Naive thymus-derived CD8-positive, alpha-beta T cell (primary cell): ENCODE measurements at places on chromosomes 11 and 22.

- no peak for DNase-seq
Measured at GRCh38 chr11:102254047-102254446, 63.2 kb upstream of the BIRC3 start.

- DNase-seq = no peak
Measured at GRCh38 chr22:38715176-38715764, 9.5 kb downstream of the GTPBP1 start.

DNA sequence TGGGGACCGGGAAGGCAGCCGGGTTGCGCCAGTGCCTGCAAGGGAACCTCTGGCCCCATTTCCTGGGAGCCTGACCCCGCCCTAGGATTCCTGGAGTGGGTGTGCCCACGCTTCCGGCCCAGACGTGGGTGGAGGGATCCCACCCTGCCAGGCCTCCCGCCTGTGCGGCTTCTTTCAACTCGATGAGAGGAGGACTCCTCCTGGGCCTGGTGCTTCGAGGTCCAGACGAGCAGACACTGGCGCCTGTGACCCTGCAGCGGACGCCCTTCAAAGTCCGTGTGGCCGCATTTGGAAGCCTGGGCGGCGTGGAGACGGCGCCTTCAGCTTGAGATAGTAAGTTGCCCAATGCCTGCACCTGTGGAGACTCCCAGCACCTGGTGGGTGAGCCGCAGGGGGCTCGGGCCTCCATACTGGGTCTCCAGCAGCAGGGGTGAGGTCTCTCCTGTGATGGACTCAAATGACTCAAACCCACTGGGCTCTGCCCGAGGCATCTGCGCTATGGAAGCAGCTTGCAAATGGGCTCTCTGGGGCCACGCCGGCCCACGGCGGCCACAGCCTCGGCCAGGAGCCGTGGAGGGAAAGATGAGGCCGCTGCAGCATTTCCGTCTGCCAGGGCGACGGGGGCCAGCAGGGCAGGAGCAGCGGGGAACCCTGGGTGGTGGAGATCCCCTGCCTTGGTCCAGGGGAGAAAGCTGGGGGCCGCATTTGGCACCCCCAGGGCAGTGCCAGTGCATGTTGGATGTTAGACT, 64.3 kb upstream of the PPARA start:
- DNase-seq = no peak

DNA sequence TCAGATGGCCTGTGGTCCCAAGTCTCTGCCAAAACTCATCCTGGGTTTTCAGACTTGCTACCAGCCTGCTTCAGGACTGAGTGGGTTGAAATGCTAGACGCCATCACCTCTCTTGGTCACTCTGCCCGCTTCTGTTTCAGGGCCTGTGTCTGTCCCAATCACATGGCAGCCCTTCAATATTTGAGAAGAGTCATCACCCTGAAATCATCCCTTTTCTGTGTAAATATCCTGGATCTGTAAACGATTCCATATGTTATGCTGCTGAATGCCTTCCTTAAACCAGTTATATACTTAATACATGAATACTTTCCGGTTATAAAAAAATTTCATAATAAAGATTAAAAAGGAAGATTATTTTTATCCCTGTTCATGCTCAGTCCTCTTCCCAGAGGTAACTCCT, 39.8 kb upstream of the TLCD5 start:
- no peak for DNase-seq

- no peak for DNase-seq
Measured at GRCh38 chr11:69395287-69395686, 86.2 kb upstream of the LINC01488 start.

GRCh38 chr11:11117730-11118129, 235.3 kb downstream of the CSNK2A3 start:
- no peak for DNase-seq

DNA sequence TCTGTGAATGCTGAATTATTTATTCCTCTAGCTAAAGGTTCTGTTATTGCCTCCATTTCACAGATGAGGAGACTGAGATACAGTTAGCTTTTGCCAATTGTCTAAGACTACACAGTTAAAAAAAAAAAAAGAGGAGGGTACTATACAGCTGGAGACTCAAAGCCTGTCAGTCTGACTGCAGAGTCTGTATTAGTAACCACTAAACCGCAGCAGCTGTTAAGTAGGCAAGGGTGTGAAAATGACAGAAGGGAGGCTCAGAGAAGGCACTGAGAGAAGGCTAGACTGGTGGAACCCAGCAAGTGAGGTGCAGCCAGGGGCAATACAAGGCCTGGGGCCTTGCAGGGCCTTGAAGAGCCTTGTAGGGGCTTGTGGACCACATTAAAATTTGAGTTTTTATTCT, 181.2 kb downstream of the CSNK2A3 start:
- DNase-seq = peak; percentile 31

GRCh38 chr22:39266398-39267030, 21.7 kb upstream of the PDGFB start:
- DNase-seq = no peak

DNA sequence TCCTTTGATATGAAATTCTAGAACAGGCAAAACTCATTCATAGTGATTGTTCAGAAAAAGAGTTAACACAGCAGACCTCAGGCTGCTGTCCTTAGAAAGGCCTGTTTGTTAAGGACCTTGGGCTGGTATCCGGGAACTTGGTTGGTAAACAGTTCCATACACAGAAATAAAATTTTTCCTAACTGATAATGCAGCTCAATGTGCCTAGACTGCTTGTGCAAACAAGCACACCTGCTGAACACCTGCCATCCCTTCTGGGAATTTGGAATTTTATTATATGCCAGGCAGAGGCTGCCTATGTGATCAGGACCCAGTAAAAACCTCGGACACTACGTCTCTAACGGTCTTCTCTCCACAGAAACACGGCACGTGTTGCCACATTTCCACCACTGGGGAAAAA, 11.5 kb downstream of the THAP12 start:
- no peak for DNase-seq

DNA sequence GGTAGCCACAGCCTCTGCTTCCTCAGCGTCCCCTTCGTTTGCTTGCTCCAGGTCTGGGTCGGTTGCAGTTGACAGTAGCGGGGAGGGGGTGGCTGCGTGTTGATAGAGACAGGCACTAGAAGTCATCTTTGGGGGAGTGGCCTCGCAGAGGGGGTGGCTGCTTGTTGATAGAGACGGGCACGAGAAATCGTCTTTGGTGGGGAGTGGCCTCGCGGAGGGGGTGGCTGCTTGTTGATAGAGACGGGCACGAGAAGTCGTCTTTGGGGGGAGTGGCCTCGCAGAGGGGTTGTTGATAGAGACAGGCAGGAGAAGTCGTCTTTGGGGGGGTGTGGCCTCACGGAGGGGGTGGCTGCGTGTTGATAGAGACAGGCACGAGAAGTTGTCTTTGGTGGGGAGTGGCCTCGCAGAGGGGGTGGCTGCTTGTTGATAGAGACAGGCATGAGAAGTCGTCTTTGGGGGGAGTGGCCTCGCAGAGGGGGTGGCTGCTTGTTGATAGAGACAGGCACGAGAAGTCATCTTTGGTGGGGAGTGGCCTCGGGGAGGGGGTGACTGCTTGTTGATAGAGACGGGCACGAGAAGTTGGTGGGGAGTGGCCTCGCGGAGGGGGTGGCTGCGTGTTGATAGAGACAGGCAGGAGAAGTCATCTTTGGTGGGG, 328.3 kb downstream of the TBC1D22A start:
- peak; percentile 40 for DNase-seq

- DNase-seq = no peak
Measured at GRCh38 chr11:134661660-134662059, 249.6 kb upstream of the B3GAT1 start.

- no peak for DNase-seq
Measured at GRCh38 chr11:17753153-17753552, 18.6 kb downstream of the KCNC1 start.

- no peak for DNase-seq
Measured at GRCh38 chr11:8356721-8357504, 93.2 kb upstream of the LMO1 start.

- DNase-seq = no peak
Measured at GRCh38 chr11:124483422-124483821, 37.9 kb upstream of the OR8B8 start.

GRCh38 chr22:35220221-35220620, 37.1 kb upstream of the HMGXB4 start:
- DNase-seq = no peak

DNA sequence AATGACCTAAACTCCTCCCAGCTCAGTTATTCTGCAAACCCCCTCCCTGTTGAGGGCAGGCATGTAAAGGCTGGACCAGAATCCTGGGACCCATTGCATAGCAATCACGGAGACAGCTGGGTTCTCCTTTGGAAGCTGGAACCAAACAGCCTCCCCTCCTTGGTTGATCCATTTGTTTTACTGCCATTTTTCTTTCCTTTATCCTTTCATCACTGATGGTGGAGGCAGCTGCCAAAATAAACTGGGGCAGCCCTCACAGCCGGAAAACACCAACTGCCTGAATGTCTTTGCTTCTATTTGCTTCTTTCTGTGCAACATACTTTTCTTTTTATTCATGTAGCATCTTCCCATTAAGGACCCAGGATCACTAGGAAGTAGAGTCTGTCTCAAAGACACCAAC, 150.0 kb upstream of the SYT13 start:
- DNase-seq = no peak

DNA sequence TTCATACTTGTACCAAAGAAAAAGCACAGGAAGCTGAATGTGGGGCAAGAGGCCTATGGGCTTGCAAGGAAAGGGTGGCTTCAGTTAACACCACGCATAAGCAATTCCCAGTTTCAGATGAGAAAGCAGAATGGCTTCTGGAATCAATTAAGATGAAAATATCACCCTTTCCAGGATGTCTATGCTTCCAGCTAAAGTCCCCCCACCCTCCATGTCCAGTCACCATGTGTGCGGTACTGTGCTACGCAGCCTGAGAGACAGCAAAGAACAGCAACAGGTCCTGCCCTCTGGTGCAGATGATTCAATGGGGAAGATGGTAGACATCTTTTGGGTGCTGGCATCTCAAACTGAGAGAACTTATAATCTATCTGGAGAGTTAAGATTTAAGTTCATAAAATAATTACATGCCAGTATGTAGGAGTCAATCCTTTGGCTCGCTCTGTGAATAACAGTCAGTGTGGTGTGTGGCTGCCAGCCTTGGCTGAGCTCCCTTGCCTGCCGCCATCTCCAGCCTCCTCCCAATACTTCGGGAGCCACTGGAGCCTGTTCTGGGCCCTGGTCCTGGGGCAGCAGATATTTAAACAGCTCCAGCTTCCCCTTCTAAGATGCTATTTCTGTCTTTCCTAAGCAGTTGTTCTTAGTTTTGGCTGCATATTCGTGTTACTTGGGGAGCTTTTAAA, 44.5 kb downstream of the ME3 start:
- DNase-seq = no peak

DNA sequence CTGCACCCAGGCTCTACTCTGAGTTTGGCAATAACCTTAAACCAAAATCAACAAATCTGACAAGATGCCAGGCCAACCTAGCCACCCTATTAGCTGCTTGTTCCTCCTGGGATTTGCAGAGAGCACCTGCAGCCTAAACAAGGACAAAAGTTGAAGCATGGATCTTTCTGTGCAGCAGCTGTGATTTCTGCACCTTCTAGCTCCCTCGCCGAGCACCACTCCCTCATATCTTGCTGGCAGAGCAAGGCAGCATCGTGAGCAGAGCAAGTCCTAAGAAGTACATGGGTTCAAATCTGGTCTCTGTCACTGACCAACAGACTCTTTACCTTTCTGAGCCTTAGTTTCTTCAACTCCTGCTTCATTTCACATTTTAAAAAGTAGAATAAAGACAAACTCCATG, 38.3 kb downstream of the MORC2 start:
- no peak for DNase-seq

- no peak for DNase-seq
Measured at GRCh38 chr11:61972672-61973475, 5.4 kb upstream of the FTH1 start.

- DNase-seq = no peak
Measured at GRCh38 chr11:60743058-60743457, 13.6 kb upstream of the MS4A15 start.

GRCh38 chr11:68948496-68948895, 32.3 kb downstream of the MRGPRD start:
- no peak for DNase-seq
